LHCN-M2 (cell line): ENCODE measurements at places on chromosomes 13 and 19. TPM values are rescaled to one million over a fixed set of nuclear protein-coding genes. Genes with fewer than 3 reads are reported as not detected.

Gene FLT1
- total RNA-seq: not detected in 2 replicates

- DNase-seq: no peak
These were observed 33.4 kb downstream of the MBD3L2B start for GRCh38 chr19:6987850-6988249.

Gene NKG7
- total RNA-seq: not detected in 2 replicates

Gene APLP1
- 38.3 and 47.1 TPM in 2 replicates for total RNA-seq

- no peak for DNase-seq
These were observed 126.9 kb downstream of the RAB20 start for GRCh38 chr13:110434629-110435028.

Gene ATP8B3
- 4.9 and 6.5 TPM in 2 replicates for total RNA-seq

Gene LRRC4B
- not detected in 2 replicates for total RNA-seq

- no peak for DNase-seq
These were observed 80.9 kb upstream of the UQCRFS1 start for GRCh38 chr19:29293736-29294342.

GRCh38 chr13:111956261-111957151 lies 110.4 kb upstream of the SOX1 start:
- DNase-seq: no peak

DNA sequence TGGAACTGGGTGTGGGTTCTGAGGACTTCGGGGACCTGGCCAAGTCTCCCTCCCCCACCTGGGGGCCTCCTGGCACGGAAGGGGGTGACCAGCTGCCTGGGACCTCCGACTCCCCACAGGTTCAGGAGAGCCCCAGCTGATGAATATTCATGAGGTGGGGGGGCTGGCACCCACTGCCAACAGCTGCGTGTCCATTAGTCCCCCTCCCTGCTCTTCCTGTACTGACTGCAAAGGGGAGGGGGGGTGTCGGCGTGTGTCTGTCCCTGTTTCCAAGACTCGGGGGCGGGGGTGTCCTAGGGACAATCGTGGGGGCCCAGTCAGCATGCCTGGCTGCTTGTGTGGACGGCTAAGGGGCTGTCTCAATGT lies 10.6 kb upstream of the NFIX start:
- peak; percentile 20 for DNase-seq
